Cardiac fibroblast (primary cell): ENCODE measurements at places on chromosomes 11 and 22.

DNA sequence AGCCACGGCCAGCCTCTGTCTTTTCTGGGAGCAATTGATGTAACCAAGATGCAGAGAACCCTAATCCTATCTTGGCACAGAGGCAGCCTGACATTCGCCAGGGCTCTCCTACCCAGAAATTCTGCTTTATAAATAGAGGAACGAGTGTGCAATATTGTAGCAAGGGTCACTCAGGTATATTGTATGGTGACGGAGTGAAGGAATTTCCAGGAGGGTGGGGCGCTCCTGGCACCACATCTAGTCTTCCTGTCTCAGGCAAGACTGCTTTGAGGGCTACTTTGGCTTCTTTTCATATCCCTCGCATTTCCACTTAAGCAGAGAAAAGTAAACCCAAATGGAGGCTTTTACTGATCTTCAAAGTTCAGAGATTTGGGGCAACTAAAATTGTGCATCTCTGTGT lies 114.4 kb downstream of the BARX2 start:
- no peak for DNase-seq

GRCh38 chr11:134557571-134558257 lies 145.7 kb upstream of the B3GAT1 start:
- DNase-seq: no peak

DNA sequence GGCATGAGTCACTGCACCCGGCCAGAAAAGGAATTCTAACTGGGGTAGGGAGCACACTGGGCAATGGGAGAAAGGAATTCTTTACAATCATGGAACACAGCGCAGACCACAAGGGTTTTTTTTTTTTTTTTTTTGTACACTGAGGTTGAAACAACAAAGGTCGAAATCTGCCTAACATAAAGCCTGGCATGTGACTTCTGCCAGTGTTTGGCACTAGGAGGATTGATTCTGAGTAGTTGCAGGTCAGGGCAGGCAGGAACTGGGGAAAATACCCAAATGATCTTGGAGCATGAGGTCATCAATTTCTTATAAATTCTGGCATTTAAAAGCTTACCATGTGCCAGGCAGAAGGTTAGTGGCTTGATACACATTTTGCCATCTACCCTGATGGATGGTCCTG lies 202.0 kb upstream of the SNX19 start:
- DNase-seq: no peak

DNA sequence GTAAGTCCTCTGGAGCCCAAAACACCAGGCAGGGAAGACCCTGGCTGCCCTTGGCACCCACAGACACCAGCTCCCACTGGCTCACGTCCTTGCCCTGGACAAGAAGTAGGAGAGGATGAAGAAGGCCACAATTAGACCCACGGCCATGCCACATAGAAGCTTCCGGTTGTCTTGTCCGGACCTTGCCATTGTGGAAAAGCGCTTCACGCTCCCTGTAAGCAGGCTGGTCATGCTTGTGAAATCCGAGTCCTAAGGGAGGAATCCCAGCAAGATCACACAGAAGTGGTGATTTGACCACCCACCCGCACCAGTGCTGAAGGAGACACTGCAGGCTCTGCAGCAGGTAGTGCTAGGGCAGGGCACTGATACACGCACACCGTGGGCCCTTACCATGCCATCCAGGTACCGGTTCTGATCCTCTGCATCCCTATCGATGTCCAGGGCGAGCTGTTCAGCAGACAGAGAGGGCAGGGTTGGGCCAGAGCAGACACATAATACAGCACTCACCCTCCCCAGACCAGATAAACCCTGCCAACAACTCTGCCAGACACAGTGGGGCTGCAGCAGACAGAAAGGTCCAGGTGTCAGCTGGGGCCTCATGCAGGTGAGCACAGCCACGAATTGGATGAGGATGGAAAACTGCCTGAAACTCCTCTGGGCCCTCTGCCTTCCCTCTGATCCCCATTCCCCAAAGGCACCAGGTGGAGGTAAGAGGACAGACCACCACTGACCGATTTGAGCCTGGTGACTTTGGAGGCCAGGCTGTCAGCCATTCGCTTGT lies 1.8 kb downstream of the BET1L start:
- no peak for DNase-seq

- no peak for DNase-seq
Observed at GRCh38 chr22:31838917-31839316, 85.1 kb downstream of the DEPDC5 start.

DNA sequence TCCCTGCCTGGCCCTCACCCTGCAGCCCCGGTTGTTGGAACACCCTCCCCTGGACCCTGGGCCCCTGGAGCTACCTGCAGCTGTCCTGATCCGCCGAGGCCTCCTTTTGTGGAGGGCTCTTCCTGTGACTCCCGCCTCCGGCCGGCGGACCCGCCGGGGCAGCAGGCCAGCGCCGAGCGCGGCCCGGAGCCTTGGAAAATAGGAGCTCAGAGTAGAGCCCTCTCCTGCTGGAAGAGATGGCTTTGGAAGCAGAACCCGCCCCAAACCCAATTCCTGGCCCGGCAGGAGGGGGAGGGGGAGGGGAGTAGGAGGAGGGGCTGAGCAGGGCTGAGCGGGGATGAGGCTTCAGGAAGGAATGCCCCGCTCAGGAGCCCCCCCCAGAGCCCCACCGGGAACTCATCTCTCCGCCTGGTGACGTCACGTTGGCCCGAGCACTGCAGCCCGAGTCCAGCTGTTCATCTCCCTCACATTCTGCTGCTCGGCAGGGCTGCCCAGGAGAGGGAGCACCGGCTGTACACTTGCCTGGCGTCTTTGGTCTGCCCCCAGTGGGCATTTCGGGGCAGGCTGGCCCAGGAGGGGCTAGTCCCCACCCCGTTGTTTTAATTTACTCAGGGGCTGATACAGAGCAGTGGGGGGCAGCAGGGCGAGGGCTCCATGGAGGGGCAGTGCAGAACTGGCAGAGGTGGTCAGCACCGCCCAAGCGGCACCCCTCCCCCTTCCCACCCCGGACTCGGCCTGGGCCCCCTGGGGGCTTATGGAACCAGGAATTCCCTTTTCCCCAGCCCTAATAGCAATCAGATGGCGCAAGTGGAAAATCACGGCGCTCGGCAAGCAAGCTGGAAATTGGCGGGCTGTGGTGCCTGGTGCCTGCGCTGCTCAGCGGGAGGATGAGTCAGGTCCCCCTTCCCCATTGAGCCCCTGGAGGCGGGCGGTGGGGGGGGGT lies at the start of gene MRGPRF:
MRGPRF (minus strand) TSS at position 238 of the 943 bp plus-strand sequence. CDS start 3,345 bp downstream, outside the sequence.
- DNase-seq: peak; percentile 71

DNA sequence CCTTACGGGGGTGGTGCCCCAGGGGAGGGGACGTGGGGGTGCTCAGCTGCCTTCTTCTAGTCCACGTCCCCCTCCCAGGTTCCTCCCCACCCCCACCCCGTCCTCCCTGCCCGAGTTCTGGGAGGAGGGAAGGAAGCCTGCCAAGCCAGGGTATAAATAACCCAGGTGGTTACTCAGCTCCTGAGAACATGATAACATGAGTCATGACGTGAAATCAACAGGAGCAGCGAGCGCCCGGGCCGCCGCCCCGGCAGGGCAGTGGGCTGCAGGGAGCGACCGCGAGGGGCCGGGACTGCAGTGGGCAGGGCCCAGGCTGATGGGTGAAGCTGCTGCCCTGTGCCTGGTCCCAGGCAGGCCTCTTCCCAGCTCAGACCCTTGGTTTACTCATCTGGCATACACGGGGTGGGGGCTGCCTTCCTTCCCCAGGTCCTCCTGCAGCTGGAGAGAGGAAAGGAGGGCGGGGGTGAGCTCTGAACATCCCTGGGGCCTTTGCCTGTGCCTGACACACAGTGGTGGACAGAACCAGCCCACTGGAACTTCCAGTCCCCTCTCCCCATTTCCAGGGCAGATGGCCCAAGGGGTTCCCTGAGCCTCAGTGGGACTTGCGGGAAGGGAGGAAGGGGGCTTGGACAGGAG lies 8.8 kb upstream of the PDGFB start:
- peak; percentile 75 for DNase-seq

DNA sequence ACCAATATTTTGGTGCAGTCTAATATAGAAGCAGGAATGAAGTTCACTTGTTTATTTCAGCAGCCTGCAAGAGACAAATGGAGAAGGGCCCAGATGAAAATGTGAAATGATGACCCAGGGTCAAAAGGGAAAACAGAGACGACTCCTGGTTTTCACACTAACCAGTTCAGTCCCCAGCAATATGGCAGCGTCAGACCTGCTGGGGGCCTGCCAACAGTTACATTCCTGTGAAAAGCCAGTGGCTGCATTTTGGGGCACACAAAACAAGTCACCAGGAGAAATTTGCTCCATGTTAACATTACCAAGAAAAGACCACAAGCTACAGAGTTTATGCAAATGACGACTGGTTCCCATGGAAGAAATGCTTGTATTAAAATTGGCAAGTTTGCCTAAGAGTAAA lies 80.2 kb downstream of the CCDC34 start:
- peak; percentile 45 for DNase-seq

GRCh38 chr22:24140357-24140756 lies 40.9 kb upstream of the SUSD2 start:
- no peak for DNase-seq

GRCh38 chr11:102626676-102627075 lies 1.5 kb upstream of the MMP20 start:
- no peak for DNase-seq

DNA sequence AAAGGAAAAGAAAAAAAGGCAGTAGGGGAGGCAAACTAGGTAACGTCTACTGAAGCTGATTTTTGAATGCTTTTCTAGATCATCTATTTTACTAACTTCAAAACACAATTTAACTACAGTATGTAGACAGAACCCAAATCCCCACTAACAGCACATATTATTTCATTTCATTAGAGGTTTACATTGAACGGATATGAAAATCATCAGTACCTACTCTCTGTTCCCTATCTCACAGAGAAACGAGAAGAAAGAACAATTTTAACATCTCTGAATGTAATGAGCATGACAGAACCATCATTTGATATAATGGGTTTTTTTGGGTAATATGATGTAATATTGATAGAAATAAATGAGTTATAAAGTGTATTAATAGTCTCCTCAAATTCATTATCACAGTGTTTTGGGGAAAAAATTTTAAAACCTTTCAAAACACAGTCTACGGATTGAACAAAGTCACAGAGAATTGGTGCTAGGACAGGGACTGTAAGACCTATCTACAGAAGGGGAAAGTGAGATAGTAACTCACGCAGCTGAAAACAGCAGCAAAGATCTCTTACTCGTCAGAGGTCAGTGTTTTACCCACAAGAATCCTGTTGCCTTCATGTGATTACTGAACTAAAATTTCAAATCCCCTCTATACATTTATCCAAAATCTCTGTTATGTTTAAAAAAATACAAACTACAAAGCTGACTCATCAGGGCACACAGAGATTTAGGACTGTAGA lies 77.3 kb downstream of the ZBTB44 start:
- DNase-seq: no peak

DNA sequence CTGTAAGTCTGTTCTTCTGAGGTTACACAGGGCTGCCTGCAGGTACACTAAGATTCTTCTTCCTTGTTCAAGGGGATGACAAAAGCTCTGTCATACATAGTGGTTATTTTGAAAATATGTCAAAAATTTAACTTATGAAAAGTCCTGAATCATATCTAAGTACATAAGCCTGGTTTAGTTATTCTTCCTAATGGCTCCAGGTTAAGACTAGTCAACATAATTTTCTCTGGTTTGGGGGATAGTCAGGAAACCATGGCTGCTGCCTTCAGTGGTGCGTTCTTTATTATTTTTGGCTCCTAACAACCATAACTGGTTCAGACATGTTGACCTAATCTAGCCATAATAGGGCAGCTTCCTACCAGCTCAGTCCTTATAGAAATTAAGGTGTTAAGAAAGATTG lies 257.4 kb upstream of the DDI1 start:
- no peak for DNase-seq

DNA sequence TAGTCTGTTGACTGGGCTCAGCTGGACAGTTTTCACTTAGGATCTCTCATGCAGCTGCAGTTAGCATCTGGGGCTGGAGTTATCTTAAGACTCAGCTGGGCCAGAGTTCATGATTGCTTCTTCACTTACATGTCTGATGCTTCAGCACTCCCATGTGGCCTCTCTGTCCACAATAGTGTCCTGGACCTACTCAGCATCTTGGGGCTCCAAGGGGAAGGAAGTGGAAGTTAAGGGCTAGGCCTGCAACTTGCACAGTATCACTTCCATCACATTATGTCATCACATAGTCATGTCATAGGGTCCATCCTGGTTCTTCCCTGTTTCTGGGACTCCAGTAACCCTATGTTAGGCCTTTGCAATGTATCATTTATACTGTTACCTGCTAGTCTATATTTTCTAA lies 115.9 kb downstream of the C11orf65 start:
- no peak for DNase-seq

DNA sequence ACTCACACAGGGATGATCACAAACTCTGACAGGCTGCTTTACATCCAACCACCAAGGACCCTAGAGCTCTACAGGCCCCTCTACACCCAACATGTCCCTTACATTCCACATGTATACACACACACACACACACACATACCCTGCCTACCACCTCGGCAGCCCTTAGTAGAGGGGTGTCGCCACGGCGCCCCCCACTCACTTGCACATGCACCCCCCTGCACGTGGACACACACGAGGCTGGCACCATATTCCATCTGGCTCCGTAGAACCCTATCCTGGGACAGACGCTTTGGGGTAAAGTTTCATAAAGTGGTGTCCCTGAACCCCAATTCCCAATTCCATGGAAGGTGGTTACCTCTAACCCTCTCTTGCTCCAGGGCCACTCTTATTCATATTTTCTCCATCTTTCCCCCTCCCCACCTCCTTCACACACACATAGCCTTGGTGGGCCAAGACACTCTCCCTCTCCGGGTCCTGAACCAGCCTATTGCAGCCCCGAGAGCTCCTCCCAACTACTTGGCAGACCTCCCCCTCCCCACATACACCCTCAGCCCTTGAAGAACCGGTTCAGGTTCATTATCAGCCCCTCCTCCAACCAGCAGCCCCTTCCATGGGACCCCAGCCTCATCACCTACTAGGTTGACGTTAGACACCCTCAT lies 809 bp downstream of the PDE2A start:
- no peak for DNase-seq

- no peak for DNase-seq
Observed at GRCh38 chr11:113663567-113663966, 42.5 kb downstream of the TMPRSS5 start.

DNA sequence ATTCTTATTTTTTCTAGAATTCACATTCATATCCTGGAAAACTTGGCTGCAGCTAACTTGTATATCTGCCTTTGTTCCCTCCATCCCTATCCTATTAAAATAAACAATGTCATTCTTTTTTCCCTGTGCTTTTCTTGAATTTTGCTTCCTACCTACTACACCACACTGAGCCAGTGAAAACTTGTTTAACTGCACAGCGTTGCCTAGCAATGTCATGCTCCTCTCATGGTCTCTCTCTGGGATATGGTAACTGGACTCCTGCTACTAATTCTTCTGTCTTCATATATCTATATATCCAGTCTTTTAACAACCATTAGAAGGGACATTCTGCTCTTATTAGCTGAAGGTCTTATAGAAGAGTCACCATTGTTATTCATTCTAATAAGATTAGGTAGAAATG lies 434.4 kb downstream of the METTL15 start:
- no peak for DNase-seq
